ENCODE measurements at places on chromosomes 16 and 17.
A peak's percentile ranks its signal among the peaks of the same experiment; 100 is the strongest.

DNA sequence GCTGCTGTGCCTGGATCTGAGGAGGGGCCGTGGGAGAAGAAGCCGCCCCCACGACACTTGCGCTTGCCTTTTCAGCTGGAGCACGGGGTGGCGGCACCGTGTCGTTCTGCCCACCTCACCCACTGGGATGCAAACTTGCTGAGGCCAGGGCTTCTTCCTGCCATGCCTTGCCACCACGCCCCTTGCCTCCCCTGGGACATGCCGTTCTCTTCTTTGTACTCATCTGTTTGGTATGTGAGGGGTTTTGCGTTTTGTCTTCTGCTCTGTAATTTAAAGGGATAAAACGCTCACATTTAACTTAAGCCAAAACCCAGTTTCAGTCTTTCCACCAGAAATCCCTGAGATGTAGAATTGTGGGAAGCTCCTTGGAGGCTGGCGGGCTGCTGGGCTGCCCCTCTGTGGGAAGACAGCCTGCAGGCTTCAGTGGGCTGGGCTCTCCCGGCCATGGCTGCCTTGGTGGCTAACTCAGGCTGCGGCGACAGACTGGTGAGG, 180.2 kb downstream of the RPTOR start:
- DNase-seq, result no peak

DNA sequence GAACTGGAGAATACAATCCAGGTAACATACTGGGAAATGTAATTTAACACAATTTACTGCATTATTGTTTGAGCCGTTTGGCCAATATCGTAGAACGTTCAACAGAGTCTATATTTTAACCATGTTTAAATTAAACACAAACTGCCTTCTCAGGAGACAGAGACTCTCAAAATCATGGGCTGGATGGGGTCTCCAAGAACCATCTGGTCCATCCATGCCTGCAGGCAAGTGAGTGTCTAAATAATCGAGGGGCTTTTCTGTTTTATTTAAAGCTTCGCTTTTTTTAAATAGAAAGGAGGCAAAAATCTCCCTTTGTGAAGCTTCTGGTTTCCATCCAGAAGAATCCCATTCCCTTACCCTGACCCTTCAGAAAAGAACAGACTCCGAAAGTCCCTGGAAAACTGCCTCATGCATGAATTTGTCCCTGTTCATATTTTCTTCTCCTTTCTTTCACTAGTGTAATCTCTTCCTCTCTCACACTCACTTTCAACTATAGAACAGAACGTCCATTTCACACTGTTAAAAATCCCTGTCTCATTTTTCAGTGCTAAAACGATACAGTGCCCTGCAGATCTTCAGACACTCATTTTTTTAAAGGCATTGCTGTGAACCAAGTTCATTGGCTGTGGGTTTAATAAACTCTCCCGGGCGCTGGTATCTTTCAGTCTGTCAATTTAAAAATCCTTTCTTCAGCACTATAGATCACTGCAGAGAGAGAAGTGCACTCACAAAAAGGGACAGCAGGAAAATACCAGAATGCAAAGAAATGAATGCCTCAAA, 111.4 kb upstream of the TOM1L1 start:
- DNase-seq, result no peak

DNA sequence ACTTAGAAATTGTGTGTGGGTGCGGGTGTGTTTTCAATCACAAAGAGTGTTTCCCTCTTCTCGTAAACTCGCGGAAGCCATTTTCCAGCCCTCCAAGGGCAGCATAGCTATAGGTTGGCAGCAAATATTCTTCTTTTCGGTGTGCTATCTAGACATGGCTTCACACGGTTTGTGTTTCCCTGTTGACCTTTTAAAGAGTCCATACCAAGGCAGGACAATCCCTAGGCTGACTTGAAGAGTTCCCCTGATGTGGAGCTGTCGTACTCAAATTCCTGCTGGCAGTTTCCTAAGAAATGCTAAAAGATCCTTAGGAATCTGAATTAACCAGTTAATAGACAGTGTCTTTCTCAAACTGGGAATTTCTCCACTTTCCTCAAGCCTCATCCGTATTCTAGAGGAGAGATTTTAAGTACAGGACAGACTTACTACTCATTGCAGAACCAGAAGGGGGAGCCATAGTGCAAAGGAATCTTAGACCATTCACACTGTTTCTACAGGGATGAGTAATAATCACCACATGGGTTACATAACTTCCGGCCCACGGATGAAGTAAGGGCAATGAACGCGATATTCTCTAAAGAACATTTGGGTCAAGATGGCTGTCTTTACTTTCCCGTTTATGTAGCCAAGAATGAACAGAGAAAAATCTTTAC, 288.6 kb upstream of the ELAC2 start:
- no peak for DNase-seq

- DNase-seq, result no peak
These were observed 11.7 kb downstream of the TMEM100 start for GRCh38 chr17:55710829-55711496.

GRCh38 chr17:33178681-33179080, 114.4 kb downstream of the ASIC2 start:
- DNase-seq, result no peak

GRCh38 chr16:12262454-12263180, 286.1 kb downstream of the SNX29 start:
- DNase-seq, result no peak

- no peak for DNase-seq
These were observed 65.5 kb downstream of the IQCK start for GRCh38 chr16:19783363-19784182.

GRCh38 chr16:17283016-17283415, 187.7 kb downstream of the XYLT1 start:
- DNase-seq, result no peak

- no peak for DNase-seq
These were observed 80.6 kb upstream of the SALL1 start for GRCh38 chr16:51231702-51232101.

GRCh38 chr17:37466471-37466870, 23.2 kb upstream of the DUSP14 start:
- no peak for DNase-seq

DNA sequence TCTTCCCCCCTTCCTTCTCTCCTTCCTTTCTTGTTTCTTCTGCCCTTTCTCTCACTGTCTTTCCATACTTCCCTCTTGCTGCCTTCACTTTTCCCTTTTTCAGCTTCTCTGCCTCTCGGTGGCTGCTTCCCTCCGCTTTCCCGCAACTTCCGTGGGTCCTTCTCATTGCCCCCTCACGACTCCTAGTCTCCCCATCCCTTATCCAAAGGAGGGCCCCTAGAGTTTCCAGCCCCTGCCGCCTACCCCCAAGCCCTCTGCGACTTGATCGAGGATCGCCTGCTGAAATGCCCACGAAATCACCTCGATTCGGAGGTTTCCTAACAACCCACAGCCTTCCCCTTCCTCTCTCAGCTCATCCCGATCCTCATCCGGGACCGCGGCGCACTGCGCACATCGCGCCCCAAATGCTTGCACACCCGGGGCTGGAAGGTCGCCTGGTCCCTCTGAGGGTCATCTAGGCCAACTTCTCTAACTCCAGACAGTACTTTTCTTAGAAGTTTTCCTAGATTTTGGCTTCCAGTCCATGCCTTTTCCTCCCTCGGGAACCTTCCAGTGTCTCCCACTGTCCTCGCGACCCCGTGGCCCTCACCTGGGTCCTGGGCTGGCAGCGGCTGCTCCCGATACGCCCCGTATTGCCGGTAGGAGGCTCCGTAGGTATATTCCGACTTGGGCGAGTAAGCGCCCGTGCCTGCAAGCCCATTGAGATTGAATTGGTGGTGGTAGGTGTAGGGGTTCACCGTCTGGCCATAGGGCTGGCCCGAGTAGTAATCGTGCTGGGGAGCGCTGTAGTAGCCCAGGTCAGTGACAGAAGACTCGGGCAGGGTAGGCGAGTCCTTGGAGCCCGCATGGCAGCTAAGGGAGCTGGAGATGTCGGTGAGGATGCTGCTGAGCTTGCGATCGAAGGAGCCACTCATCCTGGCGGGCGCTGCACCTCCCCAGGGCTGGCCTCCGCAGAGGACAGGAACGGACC, 654 bp downstream of the DLX3 start:
- no peak for DNase-seq

DNA sequence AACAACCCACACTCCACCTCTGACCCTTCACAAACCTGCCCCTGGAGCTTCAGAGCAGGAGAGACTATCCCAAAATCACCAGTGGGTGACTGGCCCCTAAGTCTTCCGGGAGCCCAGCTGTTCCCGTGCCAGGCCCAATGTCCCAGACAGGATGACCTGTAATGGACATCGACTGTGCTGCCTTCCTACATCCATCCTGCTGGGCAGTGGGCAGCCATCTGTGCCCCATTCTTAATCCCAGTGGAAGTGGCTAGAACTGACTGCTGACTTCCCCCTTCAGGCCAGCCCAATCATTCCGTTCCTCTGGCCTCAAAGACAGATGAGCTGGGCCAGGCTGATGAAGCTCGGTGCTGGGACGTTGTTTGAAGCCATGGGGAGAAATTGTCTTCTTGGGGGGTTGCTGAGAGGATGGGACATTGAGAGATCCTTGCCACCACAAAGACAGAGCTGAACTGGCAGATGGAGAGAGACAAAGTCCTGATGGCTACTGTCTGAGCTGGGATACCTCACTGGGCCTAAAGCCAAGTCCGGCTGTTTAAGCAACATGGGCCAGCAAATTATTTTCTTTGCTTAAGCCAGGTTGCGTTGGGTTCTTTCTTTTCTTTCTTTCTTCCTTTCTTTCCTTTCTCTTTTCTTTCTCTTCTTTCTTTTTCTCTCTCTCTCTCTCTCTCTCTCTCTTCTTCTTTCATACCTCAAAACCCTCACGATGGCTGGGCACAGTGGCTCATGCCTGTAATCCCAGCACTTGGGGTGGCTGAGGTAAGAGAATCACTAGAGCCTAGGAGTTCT, 17.9 kb upstream of the ALOX15B start:
- peak; percentile 33 for DNase-seq

GRCh38 chr16:78836802-78837491, 737.5 kb downstream of the WWOX start:
- no peak for DNase-seq

DNA sequence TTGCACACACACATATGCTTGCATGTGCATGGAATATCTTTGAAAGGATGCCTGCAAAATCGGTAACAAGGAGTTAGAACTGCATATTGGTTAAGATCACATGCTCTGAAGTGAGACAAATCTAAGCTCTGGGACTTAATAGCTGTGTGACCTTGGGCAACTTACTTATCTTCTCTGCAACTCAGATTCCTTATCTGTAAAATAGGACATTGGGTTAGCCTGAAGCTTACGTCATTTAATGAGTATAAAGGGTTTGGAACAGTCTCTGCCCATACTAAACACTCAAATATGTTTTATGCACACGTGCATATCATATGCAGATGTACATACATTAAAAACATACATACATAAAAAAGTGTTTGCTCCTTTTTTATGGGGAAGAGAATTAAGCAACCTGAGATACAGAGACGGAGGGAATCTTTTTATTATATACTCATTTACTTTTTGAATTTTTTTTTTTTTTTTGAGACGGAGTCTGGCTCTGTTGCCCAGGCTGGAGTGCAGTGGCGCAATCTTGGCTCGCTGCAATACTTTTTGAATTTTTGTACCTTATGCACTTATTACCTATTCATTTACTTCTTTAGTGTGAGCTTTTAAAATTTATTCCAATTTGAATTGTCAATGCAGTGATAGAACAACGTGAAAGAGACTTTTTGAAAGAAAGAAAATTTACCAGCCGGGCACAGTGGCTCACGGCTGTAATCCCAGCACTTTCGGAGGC, 206.2 kb downstream of the CCDC182 start:
- DNase-seq, result no peak

- peak; percentile 3 for DNase-seq
These were observed 14.2 kb upstream of the ZFHX3 start for GRCh38 chr16:73062001-73062616.

DNA sequence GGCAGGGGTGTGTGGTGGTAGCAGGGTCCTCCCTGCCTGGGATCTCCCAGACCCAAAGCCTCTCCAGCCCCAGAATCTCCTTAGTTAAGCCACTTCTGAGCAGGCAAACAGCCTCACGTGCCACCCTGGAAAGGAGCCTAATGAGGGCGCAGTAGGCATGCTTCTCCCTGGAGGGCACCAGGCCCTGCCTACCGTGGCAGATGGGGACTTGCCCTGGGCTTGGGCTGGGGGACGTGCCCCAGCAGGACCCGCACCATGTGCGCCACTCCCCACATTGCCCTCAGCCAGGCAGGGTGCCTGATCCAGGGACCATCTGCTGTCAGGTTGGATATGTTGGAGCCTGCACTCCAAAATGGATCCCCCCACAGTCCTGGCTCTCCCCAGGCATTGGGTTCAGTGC, 14.2 kb downstream of the FAM83G start:
- DNase-seq, result no peak

DNA sequence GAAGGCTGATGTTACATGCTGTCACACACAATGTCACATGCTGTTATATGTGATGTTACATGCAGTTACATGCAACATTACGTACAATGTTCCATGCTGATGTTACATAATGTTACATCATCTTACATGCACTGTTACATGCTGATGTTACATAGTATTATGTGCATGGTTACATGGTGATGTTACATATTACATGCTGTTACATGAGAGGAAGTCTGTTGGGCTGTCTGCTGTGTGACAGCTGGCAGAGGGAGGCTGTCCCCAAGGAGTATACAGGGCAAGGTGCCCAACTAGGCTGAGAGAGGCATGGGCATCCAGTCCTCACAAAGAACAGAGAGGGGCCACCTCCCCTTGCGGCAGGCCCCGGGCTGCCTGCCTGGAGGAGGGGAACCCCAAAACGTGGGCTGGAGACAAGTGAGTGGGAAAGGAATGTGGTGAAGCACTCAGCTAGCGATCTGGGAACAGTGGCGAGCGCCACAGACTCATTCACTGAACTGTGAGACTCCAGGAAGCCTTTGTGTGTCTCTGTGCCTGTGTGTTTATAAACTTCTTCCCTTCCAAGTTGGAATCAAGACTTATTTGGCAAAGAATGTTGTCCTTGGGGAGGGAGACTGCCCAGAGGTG, 30.6 kb downstream of the TMEM92 start:
- no peak for DNase-seq

GRCh38 chr17:61947367-61948078, 19.7 kb upstream of the INTS2 start:
- DNase-seq, result no peak

GRCh38 chr16:81545470-81546250, 101.1 kb downstream of the CMIP start:
- no peak for DNase-seq

GRCh38 chr17:17073030-17073564, 30.8 kb downstream of the MPRIP start:
- DNase-seq, result peak; percentile 54

- DNase-seq, result peak; percentile 73
These were observed 339.8 kb upstream of the PSMD7 start for GRCh38 chr16:73956587-73957494.

DNA sequence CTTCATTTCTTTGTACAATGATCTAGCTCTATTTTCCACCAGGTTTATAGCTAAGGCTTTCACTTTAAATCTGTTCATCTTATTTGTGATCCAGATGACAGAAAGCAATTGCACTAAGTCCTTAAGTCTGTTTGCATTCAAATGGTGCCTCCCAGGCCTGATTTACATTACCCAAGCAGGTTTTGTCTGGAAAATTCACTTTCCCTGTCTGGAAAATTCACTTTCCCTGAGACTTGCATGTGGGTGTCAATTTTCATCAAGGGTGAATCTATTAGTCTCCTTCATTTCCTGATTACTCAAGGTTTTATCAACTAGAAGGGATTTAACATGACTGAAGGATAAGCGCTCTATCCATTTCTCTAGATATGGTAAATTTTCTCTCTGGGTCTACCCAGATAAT, 1480.2 kb upstream of the GOT2 start:
- DNase-seq, result no peak
